ENCODE measurements at places on chromosomes 12 and 14.
A peak's percentile ranks its signal among the peaks of the same experiment; 100 is the strongest.

DNA sequence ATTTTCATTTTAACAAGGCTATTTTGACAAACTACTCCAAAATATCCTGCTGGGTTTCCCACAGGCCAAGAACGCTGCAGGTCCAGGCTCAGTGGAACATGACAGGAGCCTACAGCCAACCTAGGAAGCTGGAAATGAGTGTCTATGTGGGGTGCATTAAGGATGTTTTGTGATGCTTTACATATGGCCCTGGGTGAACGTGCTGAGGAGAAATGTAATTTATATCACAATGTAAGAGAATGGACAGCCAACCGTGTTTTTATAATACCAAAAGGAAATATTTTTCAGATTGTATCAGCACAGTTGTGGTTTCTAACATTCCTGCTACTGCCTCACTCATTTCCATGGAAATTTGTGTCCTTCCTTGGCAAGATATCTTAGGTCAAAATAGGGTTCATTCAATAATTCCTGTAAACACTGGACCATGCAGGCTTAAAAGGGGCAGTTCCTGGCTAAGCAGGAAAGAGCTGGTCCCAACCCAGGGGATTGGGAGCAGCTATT lies 51.5 kb downstream of the ST8SIA1 start:
- no peak for DNase-seq

DNA sequence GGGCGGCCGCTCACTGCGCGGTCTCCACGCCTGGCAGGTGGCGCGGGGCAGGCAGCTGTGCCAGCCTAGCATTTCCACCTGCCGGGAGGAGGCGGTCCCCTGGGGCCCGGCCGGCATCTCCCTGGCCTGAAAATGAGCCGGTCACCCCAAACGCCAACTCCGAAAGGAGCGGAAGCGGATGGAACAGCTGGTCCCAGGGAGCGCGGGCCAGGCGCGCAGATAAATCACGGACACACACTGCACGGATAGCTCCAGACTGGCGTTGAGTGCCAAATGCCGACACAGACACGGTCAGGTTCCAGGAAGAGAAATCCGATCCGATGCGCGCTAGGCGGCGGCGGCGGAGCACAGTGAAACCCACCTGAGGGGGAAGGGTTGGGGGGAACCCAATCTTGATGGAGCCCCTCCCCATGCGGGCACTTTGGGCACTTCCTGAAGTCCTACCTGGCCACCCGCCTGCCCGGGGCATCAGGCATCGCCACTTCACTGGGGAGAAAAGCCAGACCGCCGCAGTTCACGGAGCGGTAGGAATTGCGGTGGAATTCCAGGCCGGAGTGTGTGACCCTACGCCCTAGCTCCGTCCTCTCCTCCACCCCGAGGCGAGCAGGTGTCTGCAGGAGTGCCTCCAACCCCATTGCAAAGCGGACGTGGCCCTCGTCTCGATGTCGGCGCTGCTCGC lies 624 bp upstream of the PLEKHD1 start:
- DNase-seq: peak; percentile 42

GRCh38 chr12:62792236-62792870 lies 142.6 kb downstream of the PPM1H start:
- no peak for DNase-seq

DNA sequence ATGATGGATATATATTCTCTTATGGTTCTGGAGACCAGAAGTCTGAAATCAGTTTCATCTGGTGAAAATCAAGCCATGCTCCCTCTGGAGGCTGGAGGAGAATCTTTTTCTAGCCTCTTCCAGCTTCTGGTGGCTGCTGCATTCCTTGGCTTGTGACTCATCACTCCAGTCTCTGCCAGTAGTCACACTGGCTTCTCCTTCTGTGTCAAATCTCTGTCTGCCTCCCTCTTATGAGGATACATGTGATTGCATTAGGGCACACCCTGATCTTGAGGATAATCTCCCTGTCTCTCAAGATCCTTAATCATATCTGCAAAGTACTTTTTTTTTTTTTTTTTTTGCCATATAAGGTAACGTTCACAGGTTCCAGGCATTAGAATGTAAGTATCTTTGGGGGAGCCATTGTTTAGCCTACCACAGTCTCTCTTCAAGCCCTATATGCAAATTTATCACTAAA lies 17.7 kb downstream of the DNAL1 start:
- no peak for DNase-seq

- DNase-seq: no peak
These were observed 343.4 kb downstream of the LRIG3 start for GRCh38 chr12:58576916-58577315.

- DNase-seq: no peak
These were observed 498.5 kb downstream of the NELL2 start for GRCh38 chr12:44377443-44378187.

DNA sequence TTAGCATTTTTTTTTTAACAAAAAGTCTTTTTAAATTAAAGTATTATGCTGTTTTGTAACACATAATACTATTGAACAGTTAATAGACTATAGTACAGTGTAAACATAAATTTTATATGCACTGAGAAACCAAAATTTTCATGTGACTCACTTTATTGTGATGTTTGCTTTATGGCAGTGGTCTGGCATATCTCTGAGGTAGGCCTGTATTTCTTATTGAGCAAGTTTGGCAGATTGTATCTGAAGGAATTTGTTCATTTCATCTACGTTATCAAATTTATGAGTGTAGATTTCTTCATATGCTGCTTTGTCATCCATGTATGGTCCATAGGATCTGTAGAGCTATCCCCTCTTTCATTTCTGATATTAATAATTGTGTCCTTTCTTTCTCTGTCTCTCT lies 78.8 kb upstream of the PDE3A start:
- no peak for DNase-seq

GRCh38 chr14:61178226-61179060 lies 102.7 kb downstream of the TMEM30B start:
- DNase-seq: no peak

DNA sequence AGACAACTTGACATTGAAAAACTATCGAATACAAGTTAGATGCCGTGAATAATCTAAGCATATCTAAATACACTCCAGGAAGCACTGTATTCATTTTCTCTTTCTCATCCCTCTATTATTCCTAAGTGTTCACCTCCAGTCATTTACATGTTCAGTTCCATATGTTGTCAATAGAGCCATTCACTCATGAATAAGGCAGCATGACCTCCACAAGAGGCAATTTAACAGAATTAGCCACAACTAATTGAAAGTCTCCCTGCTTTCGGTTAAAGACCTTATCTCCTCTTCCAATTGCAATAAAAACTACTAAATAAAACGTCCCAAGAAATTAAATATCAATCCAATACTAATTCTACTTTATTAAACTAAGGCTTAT lies 1.8 kb downstream of the LRIG3 start:
- DNase-seq: no peak

GRCh38 chr14:26990946-26991345 lies 393.1 kb upstream of the NOVA1 start:
- no peak for DNase-seq

DNA sequence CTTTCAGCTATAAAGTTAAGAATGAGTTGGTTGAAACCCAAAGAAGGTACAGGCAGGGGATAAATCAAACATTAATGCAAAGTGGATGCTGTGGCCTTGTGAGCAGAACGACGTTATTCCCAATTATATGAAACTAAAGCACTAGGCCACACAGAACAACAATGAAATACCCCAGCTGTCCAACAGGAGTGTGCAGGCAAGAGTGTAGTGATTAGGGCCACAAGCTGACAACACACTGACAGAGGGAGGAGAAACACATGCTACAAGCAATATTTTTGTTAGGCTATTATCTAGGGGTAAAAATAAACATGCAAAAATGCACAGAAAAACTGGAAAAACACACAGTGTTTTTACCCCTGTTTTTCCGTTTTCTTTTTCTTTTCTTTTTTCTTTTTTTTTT lies 15.0 kb downstream of the MAP3K9 start:
- DNase-seq: no peak

DNA sequence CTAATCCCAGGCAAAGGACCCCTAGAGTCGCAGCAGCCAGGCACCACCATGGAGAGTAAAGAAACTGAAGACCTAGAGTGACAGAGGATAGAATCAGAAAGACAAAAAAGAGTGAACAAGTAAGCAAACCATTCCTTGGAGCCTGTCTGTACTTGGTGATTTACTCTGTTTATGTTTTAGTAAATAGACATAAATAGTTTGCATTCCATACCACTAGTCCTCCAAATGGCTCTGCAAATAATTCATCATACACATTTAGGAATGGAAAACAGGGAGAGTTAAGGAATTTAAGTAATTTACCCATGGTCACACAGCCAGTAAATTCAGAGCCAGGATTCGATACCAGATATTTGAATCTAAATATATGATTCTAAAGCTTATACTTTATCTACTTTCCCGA lies 2.8 kb downstream of the OLR1 start:
- no peak for DNase-seq

- DNase-seq: no peak
These were observed 12.2 kb upstream of the TUBA1A start for GRCh38 chr12:49200919-49201594.

DNA sequence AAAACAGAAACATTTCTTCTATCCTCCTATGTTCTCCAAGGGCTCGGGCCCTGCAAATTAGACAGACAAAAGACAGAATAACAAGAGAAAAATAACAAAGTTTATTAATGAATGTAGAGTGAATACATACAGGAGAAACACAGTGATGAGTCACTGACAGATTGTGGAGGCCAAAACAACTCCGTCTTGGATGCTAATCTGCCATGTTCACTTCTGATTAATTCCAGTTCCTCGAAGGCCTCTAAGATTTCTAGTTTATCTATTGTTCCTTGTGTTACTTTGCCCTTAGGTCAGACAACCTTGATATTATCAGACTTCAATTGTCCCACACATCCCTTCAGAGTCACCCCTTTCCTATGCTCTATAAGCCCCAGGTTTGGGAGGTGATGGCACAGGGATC lies 26.8 kb upstream of the NEDD1 start:
- DNase-seq: no peak

- DNase-seq: no peak
These were observed 90.7 kb downstream of the PPFIA2 start for GRCh38 chr12:81668475-81668874.

GRCh38 chr14:23894362-23895052 lies 59.1 kb upstream of the DHRS4 start:
- DNase-seq: no peak

- no peak for DNase-seq
These were observed 46.0 kb upstream of the FOS start for GRCh38 chr14:75232597-75232996.

GRCh38 chr14:93105362-93105761 lies 10.4 kb downstream of the ITPK1 start:
- DNase-seq: no peak

DNA sequence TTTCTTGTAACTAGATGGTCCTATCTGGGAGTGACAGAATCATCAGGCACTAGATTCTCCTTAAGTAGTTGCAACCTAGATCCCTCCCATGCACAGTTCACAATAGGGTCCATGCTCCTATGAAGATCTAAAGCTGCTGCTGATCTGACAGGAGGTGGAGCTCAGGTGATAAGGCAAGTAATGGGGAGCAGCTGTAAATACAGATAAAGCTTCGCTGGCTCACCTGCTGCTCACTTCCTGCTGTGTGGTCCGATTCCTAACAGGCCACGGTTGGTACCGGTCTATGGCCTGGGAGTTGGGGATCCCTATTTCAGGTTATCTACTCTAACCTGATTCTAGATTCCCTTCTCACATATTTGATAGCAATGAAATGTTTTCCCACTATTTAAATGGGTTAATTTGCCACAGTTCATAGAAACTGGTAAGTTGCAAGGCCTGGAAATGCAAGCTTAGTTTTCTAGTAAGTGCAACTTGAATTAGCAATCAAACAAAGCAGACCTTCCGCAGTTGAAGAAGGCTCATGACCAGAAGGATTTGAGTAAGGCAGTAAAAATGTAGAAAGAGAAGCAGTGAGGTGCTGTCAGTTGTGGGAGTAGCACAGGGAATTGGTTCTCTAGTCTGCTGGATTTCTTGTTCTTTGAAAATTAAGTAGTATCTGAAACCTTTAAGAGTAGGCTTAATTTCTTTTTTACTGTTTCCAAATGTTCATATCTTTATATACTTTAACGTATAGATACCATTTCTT lies 332.3 kb downstream of the EGLN3 start:
- DNase-seq: no peak

DNA sequence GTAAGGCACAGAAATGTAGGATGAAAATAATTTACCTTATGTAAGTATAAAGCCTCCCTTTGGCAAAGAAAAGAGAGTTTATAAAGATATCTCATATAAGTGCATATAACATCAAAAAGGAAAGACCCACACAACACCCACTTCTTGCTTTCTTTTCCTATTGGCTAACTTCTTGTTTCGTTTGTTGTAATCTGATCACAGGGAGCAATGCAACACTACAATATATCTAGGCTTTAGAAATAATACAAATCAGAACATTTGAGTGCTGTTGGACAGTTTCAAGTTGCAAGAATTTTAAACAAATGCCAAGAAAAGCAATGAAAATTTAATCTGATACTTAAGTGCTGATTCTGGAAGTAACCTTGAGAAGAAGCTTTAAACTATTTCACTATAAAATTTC lies 1.3 kb downstream of the FGD6 start:
- no peak for DNase-seq

DNA sequence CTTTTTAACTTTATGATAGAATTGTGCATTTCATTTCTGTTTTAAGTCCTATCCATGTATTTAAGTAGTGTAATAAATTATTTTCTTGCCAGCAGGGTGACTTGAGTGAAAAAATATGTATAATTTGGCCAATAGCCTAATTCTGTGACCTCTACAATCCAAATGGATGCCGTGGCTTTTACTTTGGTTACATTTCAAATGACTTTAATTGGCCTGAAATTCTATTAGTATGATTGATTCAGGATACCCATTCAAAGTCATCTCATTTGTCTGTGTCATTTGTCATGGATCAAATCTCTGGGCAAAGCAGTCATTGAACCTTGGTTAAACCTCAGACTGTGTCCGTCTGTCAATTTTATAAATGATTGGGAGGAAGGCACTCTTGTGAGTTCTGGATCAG lies 29.6 kb downstream of the CRADD start:
- no peak for DNase-seq

DNA sequence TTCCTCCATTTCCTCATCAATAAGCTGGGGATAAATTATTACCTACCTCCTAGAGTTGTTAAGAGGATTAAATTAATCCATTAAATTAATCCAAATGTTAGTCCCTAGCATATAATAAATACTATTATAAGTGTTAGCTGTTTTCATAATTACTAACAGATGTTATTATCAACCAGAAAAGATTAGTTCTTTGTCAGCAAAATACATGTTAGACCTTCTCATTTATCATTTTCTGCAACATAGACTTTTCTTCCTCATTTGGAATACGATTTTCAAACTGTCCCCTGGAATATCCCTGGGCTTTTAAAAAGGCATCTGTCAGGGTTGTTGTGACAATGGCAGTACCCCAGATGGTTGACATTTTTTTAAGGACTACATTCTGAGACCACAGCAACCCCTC lies 133.1 kb downstream of the ANO6 start:
- no peak for DNase-seq

DNA sequence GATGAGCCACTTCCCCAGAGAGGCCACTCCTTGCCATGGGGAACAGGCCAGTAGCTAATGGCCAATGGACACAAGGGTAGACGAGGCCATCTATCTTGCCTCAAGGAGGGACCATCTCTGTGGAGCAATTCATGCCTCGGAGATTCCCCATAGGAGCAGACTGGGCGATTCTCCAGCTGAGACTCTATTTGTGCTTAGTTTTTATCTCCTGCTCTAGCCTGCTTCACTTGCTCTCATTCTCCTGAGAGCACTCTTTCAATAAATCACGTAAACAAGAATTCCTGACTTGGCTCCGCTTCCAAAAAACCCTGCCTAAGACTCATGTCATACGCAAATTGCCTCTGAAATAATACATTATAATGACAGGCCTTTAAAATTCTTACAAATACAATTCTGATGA lies 396.4 kb upstream of the USP15 start:
- DNase-seq: no peak

GRCh38 chr14:105168979-105169507 lies 467 bp upstream of the JAG2 start:
- DNase-seq: no peak
